ENCODE measurements at places on chromosomes 16 and 17. TPM values are rescaled to one million over a fixed set of nuclear protein-coding genes. Genes with fewer than 3 reads are reported as not detected.

DNA sequence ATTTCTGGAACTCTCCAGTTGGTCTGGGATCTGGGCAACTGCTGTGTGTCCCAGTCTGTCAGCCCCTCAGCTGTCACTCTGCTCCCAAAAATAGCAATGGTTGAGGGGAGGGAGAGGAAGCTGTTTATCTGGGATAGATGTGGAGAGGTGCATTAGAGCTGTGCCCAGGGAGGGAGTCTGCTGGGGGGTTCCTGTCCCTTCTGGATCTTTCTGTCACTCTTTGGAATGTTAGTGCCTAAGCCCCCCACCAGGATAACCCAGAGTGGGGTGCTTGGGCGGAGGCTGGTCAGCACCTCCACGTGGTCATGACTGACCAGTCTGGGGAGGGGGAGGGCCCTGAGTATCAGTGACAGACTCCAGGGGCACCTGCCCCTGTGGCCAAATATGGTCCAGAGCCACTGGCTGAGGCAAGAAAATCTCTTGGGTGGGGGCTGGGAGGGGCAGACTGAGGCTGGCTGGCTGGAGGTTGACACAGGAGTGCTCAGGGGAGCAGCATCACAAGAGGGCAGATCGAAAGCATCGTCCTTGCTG, at the start of gene UNC45B:
TSS of gene UNC45B (plus strand) at position 443 of the 531 bp plus-strand sequence. CDS start 447 bp downstream, outside the sequence.
- no peak for DNase-seq

GRCh38 chr17:72455562-72455961, 334.7 kb downstream of the SOX9 start:
- DNase-seq: no peak

- DNase-seq: no peak
These were observed 35.3 kb upstream of the XYLT2 start for GRCh38 chr17:50310455-50311111.

DNA sequence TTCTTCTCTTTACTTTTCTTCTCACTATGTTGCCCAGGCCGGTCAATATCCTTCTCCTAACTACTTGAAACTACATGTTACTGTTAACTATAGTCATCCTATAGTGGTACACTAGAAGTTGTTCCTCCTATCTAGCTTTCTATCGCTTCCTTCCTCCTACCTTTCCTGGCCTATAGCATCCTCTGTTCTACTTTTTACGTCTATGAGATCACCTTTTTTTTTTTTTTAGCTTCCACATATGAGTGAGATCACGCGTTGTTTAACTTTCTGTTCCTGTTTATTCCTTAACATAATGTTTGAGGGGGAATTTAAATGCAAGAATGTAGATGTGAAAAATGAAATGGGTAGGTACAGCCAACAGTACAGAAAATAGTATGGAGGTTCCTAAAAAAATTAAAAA, 30.5 kb upstream of the YPEL2 start:
- no peak for DNase-seq

GRCh38 chr17:79931817-79932309, 92.6 kb upstream of the CBX4 start:
- no peak for DNase-seq

DNA sequence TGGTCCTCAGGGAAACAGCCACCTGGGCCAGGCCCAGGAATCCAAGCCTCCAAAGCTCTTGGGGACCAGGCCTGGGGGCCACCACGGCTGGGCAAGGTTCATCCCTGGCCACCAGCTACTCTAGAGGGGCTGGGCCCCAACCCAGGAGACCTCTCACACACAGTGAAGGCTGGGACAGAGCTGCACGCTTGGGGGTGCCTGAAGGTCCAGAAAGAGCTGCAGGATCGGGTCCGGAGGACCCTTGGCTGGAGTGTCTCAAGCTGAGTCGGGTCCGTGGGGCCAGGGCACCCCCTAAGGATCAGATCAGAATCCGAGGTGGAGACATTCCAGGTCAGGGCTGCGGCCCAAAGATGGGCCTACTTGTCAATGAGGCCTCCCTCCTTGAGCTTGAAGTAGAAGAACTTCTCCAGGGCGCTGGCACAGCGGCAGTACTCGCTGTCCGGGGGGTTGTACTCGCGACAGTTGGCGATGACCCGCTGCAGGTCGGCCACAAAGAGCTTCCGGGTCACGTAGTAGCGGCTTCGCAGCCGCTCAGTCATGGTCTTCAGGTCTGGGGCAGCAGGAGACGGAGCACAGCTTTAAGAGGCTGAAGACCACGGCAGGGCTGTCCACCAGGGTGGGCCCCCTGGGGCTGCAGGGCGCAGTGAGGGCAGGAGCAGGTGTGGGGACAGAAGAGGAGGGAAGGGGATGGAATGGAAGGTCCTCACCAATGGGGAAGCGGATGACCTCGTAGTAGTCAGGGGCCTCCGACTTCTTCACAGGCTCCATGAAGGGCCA, 967 bp upstream of the DHX58 start:
- no peak for DNase-seq

GRCh38 chr16:56985962-56986360, 3.4 kb upstream of the NLRC5 start:
- DNase-seq: no peak

DNA sequence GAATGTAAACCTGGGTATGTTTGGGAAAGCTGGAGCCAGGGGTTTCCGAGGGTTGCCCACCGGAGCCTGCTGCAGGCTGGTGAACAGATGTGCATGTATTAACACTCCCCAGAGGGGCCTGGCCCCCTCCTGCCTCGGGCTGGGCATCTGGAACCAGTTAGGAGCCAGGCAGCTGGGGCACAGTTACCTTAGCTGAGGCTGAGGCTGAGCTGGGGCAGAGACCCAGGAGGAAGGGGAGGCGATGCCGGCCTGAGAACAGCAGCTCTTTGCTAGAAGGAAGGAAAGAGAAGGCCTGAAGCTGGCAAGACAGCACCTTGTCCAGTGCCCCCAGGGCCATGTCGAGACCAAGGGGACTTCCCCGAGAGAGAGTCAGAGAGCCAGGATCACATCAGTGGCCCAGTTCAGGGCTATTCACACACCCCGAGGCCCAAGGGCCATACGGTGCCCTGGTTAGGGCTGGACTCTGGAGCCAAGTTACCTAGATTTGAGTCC, 65.8 kb downstream of the RMI2 start:
- no peak for DNase-seq

DNA sequence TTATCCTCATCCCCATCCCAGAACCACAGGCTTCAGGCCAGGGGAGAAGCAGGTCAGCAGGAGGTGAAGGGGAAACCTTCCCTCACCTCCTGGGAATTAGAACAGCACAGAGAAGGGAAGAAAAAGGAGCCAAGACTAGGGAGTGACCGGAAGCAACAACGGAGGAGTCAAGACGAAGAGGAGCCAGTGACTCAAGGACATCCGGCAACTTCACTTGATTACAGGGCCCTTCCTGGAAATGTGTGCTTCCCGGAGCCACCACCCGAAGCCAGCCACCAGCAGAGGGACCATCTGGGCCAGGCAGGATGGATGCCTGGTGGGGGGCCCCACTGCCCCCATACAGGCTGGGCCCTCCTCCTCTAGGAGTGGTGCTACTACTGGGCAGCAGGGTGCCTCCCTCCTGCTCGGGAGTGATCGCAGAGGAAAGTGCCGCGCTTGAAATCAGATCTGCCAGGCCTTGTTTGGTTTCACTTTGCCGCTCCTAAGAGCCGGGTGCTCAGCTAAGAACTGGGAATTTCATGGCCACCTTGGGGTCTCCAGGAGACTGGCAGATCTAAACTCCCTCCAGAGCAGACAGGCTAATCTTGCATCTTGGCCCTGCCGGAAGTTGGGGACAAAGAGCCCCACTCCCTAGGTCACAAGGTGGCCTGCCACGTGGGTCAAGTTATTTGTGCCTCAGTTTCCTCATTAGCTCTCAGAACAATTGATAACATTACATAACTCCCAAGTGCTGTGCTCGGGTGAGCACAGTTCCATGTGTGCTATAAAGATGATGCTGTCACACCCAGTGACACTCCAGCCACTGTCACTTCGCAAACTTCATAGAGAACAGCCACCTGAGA, 6.6 kb downstream of the CDC42EP4 start:
- DNase-seq: no peak

DNA sequence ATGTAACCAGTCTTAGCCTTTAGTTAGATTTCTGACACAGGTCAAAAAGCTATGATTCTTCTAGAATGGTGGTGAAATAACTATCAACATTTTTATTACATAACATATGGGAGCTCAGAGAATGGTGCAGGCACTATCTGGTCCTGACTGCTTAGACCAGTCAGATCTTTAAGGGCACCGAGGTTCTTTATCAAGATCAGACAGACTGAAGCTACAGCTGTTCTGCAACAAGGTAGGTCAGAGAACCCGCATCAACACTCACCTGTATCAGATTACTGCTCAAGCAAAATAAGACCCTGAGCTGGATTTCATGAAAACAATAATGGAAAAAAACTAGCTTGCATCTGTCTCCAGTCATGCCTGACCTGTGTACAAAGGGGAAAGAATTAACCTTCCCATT, 160.4 kb downstream of the KCNJ2 start:
- no peak for DNase-seq

DNA sequence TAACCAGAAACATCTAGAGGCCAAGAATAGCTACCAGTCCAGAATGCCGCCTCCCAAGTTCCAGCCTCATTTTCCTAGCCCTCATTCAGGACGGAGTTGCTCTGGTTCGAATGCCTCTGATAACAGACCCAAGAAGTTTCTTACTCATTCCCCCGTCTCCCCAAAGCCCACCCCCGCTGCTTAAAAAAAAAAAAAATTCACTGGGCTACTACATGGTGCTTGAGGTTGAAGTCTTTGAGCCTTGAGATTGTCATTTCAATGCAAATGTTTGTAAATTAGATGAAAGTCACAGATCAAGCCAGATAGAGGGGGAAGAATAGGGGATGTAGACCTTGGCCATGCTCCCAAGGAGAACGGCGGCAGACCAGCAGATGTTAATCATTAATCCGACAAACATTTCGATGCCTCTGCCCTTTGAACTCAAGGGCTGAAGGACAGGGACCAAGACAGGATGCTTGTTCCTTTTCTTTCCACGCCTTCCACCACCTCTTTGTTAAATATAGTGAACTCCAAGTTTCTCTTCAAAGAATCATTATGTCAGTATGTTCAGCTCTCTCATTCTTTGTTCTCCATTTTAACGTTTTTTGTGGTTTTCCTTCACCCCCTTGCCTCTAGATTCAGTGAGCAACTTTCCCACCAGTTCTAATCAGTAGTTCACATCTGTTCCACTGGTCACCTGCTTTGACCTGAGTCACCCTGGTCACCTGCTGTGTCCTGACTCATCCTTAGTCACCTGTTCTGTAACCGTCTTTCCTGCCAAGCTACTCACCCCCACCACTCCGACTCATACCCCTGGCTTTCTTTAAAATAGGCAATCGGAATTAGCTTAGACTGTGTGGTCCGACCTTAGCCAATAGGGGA, 190.3 kb downstream of the CPPED1 start:
- no peak for DNase-seq

DNA sequence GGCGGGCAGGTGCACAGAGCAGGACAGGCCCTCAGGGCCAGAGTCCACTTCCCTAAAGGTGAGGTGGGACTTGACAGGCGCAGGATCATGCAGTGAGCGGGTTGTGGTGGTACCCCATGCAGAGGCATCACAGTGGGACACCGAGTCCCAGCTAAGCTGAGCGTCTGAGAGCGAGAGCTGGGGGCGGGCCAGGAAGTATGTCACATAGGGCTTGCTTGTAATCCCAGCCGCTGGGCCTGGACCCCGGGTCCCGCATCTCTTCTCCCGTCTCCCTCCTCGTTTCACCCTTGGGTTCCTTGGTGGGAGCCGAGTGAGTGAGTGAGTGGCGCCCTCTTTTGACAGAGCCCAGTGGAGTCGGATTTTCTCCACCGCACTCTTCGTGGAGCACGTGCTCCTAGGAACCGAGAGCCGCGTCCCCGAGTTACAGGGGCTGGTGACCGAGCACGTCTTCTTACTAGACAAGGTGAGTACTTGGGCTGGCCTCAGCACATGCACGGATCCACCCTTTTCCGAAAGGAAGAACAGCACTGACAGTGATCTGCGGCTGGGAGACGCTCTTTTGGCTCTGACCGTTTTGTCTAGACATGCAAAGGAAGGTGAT, 50.8 kb upstream of the ENDOV start:
- DNase-seq: no peak

KCNH4 gene
- not detected for total RNA-seq

TMEM88 gene
- total RNA-seq: 11.3 TPM

ZFP3 gene
- total RNA-seq: 1.3 TPM

GAST gene
- total RNA-seq: 32.0 TPM

GCGR gene
- total RNA-seq: 2.2 TPM

ATXN7L3 gene
- total RNA-seq: 135 TPM

ABI3 gene
- not detected for total RNA-seq

Measured in progenitor cell of endocrine pancreas (in vitro differentiated cells).